ENCODE measurements at places on chromosomes 4 and X. TPM values are rescaled to one million over a fixed set of nuclear protein-coding genes. Genes with fewer than 3 reads are reported as not detected.

Gene CFAP47
- total RNA-seq: not detected

Gene CSTF2
- 11.7 TPM for total RNA-seq

Gene BEX1
- not detected for total RNA-seq

Gene MAGEB1
- total RNA-seq: not detected

Gene PIM2
- 12.0 TPM for total RNA-seq

Gene BEND2
- total RNA-seq: not detected

Gene CLTRN
- total RNA-seq: 0.48 TPM

Gene ADGRG4
- total RNA-seq: not detected

All from tracheal epithelial cell (primary cell).